ENCODE measurements at places on chromosomes 12 and 14.

DNA sequence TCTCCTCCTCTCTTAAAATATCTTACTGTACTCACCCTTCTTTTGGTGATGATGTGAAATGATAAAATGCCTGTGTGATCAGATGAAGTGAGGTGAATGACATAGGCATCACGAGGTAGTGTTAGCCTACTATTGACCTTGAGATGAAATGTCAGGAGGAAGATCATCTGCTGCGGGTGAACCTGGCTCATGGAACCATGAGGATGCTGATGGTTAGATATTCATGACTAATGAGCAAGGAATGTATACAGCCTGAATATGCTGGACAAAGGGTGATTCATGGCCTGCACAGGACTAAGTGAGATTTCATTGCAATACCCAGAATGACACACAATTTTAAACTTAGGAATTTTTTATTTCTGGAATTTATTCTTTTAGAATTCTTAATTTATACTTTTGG, 89.6 kb downstream of the DAAM1 start:
- DNase-seq, result no peak

GRCh38 chr12:22687361-22688076, 62.5 kb downstream of the ETNK1 start:
- DNase-seq, result no peak

GRCh38 chr12:110379631-110380030, 23.9 kb downstream of the ANAPC7 start:
- DNase-seq, result no peak

GRCh38 chr14:100539003-100539660, 48.1 kb downstream of the BEGAIN start:
- DNase-seq, result no peak

DNA sequence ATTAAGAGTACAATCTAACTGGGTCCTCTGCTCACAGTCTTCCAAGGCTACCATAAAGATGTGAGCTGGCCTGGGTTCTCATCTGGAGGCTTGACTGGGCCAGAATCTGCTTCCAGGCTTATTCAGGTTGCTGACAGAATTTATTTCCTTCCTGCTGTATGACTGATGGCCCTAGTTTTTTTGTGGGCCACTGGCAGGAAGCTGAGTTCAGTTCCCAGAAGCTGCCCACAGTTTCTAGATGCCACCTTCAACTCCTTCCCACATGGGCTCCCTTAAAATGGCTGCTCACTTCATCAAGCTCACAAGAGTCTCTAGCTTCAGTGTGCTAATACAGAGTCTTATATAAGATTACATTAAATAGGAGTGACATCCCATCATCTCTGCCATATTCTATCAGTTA, 121.7 kb upstream of the CAND1 start:
- no peak for DNase-seq

- DNase-seq, result no peak
Observed at GRCh38 chr14:89490466-89490865, 73.4 kb upstream of the FOXN3 start.

GRCh38 chr14:75005357-75005756, 2.6 kb downstream of the EIF2B2 start:
- DNase-seq, result no peak

DNA sequence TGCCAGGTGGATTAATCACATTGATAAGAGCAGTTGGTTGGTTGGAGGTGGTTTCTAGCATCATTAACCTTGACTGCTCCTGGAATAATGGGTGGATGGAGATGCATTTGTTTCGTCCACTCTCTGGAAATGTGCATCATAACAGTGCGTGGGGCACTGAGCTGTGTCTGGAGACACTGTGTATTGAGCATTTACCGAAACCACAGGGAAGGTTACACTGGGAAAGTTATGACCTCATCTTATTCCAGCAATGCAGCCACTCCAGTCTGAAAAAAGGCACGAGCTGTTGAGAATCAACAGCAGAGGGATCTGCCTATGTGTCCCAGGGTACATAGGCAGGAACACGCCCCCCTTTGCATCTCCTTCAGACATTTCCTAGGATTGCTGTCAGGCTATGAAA, 27.2 kb downstream of the RNFT2 start:
- no peak for DNase-seq

- no peak for DNase-seq
Observed at GRCh38 chr14:93998871-93999403, 1.8 kb downstream of the CCDC197 start.

DNA sequence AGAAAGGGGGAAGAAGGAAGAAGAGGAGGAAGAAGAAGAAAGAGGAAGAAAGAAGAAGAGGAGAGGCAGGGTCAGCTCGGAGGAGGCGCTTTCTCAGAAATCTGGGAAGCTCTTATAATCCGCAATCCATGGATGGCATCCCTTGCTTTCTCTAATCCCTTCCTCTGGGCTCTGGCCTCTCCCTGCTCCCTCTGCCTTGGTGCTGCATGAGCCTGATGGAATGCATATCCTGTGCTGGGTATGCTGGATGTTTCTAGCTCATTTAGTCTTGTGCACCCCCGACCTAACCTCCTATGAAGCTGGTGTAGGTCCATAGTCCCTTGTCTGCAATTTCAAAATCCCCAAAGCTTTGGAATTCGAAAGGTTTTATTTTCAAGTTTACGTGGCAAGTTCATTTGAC, 94.2 kb upstream of the MYL2 start:
- DNase-seq, result no peak

DNA sequence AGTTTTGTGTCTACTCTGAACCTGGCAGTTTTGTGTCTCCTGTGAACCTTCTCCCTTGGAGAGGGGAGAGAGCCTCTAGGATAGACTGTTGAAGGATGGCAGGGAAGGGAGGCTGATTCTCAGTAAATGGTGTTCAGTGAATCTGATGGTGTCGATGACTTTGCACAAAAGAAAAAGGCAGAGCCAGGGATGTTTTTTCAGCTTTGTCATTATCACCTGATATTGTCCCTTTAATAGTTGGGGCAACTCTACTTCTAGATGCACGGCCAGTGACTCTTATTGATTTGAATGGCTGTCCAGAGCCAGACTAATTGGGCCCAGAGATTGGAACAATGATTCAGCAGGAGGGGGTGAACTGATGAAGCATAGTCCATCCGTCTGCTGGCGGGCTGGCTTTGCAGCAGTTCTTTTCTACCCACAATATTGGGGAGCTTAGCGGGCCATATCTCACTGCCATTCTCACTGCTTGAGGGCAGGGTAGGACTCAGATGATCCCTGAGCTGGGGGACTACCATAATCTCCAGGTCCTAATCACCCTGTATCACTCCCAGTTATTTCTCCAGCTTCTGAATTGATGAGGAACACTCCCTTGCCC, 93.1 kb downstream of the ADCK1 start:
- DNase-seq, result no peak

- DNase-seq, result no peak
Observed at GRCh38 chr14:56996721-56997399, 186.6 kb upstream of the OTX2 start.

DNA sequence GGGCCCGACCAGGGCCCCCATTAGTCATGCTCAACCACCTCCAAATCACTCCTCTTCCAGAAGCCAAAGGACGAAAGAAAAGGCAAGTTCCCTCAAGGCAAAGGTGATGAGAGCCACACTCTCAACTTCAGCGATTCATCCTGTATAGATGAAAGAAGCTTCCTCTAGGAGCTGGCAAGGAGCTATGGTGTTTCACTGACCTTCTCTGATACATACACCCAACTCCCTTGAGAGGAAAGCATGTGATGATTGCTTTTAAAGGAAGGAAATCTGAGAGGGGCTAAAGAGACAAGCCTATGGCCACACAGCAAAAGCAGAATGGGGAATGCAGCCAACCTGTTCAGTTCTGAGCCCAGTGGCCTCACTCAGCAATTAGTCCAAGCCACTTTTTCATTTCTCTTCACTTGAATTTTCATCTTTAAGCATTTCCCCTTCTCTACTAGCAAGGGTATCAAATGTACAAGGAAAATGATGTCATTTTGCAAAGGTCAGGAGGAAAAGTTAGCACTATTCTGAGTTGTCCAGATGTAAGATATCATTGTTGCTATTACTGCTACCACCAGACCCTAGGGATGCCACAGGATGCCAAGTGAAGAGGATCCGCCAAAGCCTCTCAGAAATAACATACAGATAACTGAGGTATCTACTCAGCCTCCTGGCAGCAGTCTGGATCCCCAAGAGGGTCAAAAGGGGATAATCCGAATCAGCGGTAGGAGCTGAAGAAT, 82.5 kb downstream of the MAP3K9 start:
- no peak for DNase-seq

DNA sequence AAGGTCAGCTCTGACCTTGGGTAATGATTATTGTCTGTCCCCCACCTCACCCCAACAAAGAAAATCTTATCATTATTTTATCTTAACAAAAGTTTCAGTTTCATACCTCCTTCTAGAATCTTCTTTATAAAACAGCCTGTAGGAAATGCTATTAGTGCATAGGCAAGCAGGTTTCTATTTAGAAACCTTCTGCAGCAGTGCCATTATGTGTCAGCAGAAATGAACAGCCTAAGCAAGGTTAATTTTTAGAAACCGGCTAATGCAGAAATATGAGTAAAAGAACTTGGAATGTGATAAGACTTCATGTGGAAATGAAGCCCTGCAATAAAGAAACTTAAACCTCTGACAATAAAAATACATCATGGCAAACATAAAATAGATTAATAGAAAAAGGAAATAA, 814.4 kb downstream of the FSCB start:
- DNase-seq, result no peak

DNA sequence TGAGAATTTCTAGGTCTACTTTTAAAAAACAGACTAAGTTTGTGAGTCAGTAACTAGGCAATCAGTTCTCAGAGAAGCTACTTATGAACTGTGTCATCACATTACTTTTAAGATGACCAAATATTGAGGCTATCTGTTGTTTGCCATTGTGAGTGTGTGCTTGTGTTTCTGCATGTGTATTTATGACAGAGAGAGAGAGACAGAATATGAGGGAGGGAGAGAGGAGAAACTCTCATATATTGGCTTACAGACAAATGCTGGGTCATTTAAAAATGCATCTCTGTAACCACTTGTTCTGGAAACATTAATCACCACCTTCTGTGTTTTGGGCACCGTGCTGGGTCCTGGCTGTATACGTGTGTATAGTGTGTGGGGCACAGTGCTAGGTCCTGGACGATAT, 161.5 kb upstream of the FRMD6 start:
- no peak for DNase-seq

DNA sequence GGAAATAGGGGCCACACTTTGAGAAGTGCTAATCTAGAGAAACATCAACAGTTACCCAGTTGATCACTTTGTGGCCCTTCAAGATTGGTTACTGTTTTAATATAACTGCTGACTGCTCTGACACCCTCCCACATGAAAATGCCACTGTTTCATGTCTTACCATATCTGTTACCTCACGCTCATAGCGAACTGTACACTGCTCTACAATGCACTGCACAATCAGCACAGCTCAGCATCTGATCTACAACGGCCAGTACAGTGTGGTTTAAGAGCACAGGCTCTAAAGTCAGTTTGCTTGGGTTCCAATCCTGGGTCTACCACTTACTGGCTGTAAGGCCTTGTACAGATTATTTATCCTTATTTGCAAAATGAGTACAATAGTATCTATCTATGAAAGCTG, 39.1 kb downstream of the SPPL3 start:
- no peak for DNase-seq

GRCh38 chr14:72544615-72545387, 349.1 kb downstream of the DPF3 start:
- no peak for DNase-seq

GRCh38 chr12:6953442-6954315, 2.5 kb downstream of the PTPN6 start:
- peak; percentile 92 for DNase-seq

DNA sequence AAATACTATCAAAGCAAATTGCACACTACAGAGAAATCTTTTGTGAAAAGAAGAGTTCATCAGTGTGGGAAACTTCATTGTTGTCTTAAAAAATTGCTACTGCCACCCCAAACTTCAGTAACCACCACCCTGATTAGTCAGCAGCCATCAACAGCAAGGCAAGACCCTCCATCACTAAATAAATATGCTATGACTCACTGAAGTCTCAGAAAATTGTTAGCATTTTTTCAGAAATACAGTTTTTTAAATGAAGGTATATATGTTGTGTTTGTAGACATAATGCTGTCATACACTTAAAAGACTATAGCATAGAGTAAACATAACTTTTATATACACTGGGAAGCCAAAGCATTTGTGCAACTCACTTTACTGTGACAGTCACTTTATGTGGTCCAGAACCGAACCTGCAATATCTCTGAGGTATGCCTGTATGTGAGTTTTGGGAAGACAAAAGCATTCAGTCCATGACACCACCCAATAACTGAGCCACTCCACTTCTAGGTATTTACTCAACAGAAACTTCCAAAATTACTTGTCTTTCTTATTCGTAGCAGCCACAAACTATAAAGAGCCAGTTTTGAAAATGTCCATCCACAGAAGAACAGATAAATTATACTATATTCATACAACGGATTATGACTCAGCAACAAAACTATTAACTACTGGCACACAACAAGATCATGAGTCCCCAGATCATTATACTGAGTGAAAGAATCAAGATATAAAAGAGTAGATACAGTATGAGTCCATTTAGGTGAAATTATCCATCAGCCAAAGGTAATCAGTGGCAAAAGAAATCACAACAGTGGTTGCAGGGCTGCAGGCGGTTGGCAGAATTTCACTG, 649.6 kb downstream of the BCL11B start:
- DNase-seq, result no peak

- DNase-seq, result no peak
Observed at GRCh38 chr12:62737188-62737587, 197.8 kb downstream of the PPM1H start.

DNA sequence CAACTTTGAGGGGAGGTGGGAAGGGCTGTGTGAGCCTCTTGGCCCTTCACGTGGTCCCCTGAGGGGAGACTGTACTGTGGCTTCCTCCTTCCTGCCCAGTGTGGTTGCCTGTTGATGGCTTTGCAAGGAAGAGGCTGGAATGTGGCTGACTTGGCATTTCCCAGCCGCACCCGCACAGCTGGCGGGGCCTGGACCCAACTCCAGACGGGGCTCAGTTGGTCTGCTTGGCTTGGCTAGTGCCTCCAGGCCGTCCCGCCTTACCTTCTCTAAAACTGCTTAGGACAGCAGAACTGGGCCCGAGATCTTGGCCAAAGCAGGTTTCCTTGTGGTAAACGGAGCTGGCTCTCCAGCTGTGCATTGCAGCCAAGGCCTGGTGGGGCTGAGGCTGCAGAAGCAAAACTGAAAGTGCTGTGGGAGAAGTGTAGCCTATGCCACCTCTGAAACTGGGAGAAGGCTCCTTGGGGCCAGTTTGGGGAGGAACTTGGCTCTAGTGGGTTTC, 139.5 kb downstream of the SMOC1 start:
- no peak for DNase-seq

DNA sequence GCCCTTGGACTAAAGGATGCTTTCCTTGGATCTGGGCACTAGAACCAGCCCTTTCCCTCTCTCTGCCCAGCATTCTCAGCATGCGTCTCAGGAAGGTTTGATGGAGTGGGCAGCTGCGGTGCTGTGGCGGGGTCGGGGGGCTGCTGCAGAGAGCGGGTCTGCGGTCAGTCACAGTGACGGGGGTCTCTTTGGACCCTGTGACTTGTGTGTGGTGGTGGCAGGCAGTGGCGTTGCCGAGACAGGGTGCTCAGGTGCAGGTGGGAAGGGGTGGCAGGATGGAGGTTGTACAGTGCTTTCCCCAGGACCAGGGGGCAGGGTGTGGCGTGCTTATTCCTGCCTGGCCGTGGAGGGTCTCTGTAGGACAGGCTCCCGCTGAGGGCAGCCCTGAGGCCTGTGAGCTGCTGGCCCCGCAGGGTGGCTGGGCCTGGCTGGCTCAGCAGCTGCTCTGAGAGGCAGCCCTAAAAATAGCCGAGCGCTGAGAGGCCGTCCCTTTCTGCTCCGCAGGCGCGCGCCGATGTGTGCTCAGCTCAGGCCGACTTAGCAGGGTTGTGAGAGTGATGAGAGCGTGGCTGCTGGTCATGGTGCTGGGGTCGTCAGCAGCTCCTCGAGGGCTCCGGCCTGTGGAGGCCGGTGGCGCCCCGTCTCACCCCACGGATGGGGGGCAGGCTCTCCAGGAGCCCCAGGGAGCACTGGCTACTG, 9.7 kb downstream of the PACS2 start:
- DNase-seq, result no peak
